Stimulated activated naive CD4-positive, alpha-beta T cell treated with Interleukin-2 at 50 U/mL for 16 hours (primary cell): ENCODE measurements at places on chromosomes 1 and 21.

DNA sequence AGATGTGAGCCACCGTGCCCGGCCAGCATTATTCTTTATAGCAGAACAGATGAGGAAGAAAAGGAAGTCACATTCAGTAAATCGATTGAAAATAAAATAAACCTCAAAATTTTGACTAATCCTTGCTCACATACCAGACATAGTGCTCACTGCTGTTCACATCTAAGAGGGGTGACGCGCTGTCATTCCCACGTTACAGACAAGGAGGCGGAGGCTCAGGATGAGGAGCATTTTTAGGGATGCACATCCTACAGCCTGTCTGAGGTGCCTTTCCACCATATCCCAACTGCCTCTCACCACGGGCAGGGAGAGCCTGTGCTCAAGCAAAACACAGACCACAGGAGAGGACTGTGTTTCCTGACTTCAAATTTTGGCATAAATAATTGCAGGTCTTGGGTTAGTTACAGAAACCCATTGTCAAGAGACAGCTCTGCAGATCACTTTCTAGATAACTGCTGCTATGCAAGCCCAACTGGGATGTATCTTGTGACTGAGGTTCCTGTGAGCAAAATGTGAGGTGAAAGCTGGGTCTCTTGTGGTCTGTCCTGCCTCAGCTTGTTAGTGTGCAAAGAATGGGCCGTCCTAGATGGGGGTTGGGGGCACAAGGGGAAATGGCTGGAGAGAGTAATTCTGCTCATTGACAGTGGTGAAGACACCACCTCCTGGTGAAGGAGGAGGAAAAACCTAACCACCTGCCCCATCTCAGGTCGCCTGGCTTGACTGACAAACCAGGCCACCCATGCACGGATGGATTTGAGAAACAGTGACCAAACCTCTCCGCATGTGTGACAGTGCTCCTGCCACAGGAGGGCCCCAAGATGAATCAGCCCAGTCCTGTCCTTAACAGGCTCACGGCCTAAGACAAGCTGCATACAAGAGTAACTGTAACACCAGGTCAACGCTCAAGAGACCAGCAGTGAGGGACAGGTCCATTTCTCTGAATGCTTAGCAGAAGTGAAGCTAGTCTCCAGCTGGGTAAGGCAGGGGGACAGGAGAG lies 8.2 kb downstream of the TNN start:
- no peak for DNase-seq

DNA sequence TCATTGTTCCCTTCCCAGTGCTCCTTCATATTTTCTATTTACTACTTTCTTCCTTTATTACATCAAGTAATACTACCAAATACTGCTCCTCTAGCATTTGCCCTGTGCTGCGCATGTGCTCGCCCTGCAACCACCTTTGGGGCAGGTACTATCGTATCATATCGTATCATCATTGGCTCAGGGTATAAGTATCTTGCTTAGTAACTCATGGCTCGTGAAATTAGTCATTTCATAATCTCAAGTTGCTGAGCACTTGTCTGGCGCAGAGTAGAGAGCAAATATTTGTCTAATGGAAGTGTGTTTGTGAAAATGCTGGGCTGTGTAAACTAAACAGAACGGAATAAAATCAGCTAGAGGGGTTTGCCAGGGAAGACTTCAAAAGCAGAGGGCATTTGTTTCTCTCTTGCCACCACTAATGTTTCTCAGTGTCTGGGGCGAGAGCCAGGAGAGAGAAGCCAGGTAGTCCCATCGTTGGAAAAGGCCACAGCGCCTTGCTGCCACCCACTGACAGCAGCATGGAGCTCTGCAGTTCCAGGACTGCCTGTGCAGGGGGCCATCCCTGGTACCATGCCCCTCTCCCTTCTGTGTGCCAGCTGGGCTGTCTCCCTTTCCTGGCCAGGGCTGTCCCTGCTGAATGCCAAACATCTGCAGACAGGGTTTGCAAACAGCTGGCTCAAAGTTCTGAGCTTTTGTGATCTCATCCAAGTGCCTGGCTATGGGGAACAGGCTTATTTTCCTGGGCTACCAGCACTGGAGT lies 20.0 kb upstream of the CPT2 start:
- no peak for DNase-seq

DNA sequence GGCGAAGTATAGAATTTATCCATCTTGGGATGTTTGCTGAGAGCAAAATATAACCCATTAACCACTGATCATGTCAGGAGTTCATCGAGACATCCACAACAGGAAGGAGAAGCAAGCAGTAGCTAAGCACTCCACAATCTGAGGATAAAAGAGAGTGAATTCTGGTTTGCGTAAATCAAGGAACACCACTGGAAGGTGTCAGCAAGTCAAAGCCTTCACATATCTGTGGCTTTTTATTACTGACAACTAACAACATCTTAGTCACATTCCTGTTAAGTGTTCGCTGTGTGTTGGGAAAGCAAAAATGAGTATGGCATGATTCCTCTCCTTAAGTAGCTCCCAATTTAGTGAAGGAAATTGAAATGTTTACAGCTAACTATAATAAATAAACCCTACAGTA lies 44.5 kb upstream of the DARS2 start:
- no peak for DNase-seq

DNA sequence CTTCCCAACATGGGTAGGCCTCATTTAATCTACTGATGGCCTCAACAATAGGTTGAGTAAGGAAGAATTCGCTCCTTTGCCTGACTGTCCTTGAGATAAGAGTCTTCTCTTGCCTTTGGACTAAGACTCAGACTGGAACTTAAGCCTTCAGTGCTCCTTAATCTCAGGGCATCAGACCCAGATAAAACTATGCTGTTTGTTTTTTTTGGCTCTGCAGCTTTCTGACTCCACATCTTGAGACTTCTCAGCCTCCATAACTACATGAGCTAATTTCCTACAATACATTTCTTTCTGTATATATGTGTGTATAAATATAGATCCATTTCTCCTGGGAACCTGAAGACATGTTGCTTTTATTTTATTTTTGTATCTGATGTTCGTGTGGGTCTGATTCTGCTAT lies 1470.7 kb upstream of the PRMT6 start:
- no peak for DNase-seq

GRCh38 chr1:204647114-204647804 lies 38.3 kb downstream of the LRRN2 start:
- no peak for DNase-seq

DNA sequence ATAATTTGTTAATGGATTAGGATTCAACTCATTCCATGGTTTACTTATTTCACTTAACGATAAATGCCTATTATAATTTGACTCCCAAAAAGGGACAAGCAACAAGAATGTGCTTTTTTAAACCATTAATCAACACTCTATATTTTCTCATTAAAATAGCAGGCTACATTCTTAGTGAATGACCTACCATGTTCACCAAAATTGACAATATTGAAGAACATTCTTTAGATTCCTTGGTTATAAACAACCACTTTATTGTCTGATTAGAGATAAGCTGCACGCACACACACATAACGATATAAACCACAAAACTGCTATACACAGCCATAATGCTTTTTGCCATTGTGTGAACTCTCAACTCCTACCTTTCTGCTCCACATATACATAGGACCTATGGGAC lies 75.4 kb upstream of the LRRC7 start:
- no peak for DNase-seq

DNA sequence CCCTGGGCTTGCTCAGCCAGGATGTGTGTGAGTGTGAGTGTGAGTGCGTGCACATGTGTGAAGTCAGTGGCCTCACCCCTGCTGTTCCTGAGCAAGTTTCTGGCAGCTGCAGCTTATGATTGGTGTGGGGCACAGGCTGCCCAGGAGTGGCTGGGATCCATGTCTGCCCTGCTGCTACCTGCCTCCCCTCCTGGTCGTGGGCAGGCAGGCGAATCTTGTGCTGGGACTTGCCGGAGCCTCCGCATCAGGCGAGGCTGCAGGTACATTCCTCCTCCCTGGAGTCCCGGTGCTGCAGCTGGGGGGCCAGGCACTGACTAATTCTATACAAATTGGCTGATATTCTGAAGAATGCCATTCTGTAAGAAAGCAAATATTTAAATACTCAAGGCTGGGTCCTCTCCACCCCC lies 85.6 kb upstream of the WNT4 start:
- DNase-seq, result no peak
